Small intestine (tissue), 16 donors: ENCODE measurements at places on chromosomes 11 and 22. TPM values are rescaled to one million over a fixed set of nuclear protein-coding genes. Genes with fewer than 3 reads are reported as not detected.

SCN2B gene
- under 0.01 TPM for polyA plus RNA-seq

TRIM66 gene
- 1.4 TPM for polyA plus RNA-seq

GRCh38 chr11:60910711-60911380 lies 3.1 kb upstream of the TMEM109 start:
- no peak for DNase-seq

- no peak for DNase-seq
These were observed 67.4 kb upstream of the PRODH start for GRCh38 chr22:19003508-19003907.

- no peak for DNase-seq
These were observed 10.1 kb downstream of the ZBTB44 start for GRCh38 chr11:130304651-130305050.

- DNase-seq: no peak
These were observed 55.4 kb upstream of the CYP2D6 start for GRCh38 chr22:42185915-42186439.
